Tongue (tissue), 3 donors: ENCODE measurements at places on chromosomes 3 and 15. TPM values are rescaled to one million over a fixed set of nuclear protein-coding genes. Genes with fewer than 3 reads are reported as not detected.

DNA sequence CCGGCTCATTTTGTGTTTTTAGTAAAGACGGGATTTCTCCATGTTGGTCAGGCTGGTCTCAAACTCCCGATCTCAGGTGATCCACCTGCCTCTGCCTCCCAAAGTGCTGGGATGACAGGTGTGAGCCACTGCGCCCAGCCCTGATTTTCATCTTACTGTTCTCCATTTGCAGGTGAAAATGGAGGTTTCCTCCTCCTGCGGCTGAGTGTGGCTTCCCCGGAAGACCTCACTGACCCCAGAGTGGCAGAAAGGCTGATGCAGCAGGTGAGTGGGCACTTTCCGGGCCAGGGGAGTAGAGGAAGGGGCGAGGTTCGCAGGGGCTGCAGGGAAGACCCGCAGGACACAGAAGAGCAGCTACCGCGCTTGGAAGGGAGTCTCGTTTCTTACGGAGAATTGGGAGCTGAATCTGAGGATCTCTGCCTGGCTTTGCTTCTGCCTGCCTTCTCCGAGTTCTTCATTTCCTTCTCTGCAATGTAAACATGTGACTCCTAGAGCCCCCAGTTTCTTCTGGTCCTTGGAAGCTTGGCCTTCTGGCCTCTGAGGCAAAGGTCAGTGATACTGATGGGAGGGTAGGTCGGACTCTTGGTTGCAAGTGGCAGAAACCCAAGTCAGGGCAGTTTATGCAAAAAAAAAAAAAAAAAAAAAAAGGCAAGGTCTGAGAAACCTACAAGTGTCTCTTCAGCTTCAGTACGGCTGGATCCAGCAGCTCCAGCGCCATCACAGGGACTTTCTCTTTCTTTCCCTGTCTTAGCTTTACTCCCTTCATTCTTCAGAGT is 8.9 kb downstream of the MUC20 start:
- no peak for DNase-seq

GRCh38 chr3:138429665-138430064 is 4.8 kb upstream of the ESYT3 start:
- DNase-seq = no peak

PARP3 gene
- 4.5 TPM for total RNA-seq

GRCh38 chr15:70291305-70292075 is 193.8 kb upstream of the TLE3 start:
- DNase-seq = no peak

GRCh38 chr15:70669966-70670658 is 93.2 kb downstream of the UACA start:
- DNase-seq = no peak

- no peak for DNase-seq
Measured at GRCh38 chr15:74773731-74774252, 8.1 kb upstream of the CSK start.

MYRIP gene
- total RNA-seq = 3.7 TPM

WDR93 gene
- not detected for total RNA-seq

MESP2 gene
- total RNA-seq = not detected
